Fibroblast of skin of right biceps (primary cell): ENCODE measurements at places on chromosomes 4 and X.

DNA sequence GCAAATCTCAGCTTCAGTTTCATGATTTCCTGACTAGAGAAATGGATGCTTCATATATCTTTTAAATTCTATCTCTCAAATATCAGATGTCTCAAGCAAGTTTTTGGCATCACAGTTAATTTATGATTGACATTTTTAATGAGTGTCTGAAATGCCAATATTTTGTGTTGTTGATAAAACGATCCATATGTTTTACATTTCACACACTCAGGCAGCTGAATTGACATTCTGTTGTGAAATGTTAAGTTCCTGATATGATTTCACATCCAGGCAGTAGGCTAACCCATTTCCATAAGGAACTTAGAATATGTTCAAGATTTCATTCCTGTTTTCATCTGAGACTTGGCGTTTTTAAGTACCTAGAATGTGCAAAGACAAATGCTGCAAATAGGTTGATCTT is 650.6 kb downstream of the PCDH18 start:
- no peak for DNase-seq

DNA sequence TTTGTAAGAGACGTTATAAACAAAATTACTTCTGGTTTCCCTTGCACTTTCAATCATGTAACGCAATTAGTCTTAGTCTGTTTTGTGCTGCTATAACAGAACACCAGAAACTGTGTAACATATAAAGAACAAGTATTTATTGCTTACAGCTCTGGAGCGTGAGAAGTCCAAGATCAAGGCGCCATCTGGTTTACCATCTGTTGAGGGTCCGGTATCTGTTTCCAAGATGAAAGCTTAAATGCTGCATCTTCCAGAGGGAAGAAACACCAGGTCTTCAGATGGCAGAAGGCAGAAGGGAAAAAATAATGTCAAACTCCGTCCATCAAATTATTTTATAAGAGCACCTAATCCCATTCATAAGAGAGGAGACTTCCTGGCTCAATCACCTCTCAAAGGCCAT is 474.1 kb downstream of the PDGFC start:
- no peak for DNase-seq

- peak; percentile 97 for DNase-seq
Observed at GRCh38 chr4:176319704-176320339, at the start of gene SPCS3. Gene SPCS3, plus strand, starts transcription at chr4:176319966. Its CDS starts 111 bp downstream, at chr4:176320077.

DNA sequence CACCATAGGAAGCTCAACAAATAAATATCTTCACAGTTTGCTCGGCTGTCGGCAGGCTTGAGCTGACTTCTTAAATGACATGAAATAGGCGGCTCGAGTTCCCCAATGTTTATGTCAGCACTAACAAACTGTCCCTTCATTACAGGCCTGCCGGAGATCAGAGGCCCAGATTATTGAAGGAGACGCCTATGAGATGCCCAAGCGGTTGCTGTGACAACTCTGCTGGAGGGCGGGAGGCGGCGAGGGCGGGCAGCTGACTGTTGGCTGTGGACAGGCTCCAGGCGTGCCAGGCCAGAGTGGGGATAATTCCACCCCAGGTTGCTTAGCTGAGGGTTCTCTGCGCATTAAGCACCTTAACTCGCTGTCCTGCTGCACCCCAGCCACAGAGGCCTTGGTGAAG is 39.2 kb upstream of the MSX1 start:
- DNase-seq: no peak

DNA sequence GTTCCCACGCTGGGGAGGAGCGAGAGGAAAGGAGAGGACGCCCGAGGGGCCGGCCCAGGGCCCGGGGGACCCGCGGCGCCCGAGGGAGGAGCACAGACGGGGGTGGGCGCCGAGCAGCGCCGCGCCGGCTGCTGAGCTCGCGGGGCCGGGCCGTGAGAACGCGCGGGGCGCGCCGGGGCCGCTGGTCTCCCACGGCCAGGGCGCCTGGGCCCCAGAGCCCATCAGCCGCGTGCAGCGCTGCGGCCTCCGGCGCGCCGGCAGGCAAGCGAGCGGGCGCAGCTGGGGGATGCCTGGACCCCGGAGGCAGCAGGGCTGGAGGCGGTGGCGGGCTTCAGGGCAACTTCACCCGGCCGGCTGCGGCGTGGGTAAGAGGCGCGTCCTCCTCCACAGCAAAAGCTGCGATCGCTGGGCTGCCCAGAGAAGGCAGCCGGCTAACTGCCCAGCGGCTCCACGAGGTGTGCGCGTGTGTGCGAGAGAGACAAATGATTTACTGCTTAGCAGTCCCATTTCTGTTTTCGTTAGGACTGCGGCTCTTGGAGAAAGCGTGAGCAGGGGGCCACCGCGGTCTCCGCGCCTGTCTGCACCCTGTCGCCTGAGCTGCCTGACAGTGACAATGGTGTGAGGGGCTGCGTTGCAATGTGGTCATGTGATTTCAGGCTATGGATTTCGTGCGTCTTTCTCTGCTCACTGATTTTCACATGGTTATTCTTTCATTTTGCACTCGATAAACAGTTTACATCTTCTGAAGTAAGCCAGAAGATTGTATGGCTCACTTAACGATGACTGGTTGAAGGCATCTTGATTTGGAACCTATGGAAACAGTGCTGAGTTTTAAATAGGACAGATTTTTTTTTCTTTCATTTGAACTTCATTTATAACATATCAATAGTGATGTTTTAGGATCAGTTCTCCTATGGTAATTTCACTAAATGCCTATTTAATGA is 1.2 kb downstream of the GUCY1A1 start:
- peak; percentile 29 for DNase-seq

- peak; percentile 45 for DNase-seq
Observed at GRCh38 chr4:133555671-133556070, 406.6 kb downstream of the PCDH10 start.

DNA sequence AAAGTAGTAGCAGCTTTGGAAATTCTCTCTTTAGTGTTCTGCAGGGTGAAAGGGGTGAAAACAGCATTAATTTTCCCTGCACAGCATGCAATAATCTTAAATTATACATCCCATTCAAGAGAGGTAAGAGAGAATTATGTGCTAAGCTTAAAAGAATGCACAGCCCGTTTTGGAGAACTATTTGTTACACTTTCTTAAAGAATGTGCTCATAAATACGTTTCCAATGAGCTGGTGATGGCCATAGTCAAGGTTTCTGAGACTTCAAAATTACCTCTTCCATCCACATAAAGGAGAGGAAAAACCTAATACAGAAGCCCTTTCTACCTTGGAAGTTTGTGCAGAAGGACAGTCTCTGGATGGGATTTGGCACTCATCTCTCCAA is 766.7 kb upstream of the TENM3 start:
- peak; percentile 64 for DNase-seq

GRCh38 chr4:152479428-152480026 is 56.4 kb downstream of the FBXW7 start:
- DNase-seq: peak; percentile 69

- no peak for DNase-seq
Observed at GRCh38 chr4:132382243-132382642, 766.9 kb upstream of the PCDH10 start.

- peak; percentile 82 for DNase-seq
Observed at GRCh38 chr4:56764775-56765174, 56.7 kb downstream of the SPINK2 start.

- no peak for DNase-seq
Observed at GRCh38 chr4:174521800-174522182, 497 bp downstream of the HPGD start.

GRCh38 chr4:1612278-1613098 is 71.6 kb downstream of the FAM53A start:
- no peak for DNase-seq

GRCh38 chr4:1402516-1403091 is 3.6 kb downstream of the NKX1-1 start:
- DNase-seq: no peak

DNA sequence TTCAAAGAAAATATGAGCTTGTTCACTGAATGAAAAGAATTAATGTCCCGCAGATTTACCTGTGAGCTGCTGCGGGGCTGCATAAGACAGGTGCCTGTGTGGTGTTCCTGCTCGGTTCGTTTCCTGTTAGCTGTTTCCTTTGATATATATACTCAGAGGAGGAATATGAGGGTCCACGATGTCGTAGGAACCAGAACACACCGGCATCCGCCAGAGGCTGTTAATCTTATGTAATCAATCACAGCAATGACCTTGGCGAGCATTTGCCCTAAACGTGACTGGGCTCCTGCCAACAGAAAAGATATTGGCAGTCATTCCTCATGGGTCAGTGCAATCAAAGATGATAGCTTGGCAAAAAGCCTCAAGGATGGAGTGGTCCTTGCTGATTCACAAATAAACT is 260.1 kb downstream of the EVC2 start:
- DNase-seq: no peak

GRCh38 chr4:1285151-1285789 is 4.4 kb upstream of the MAEA start:
- no peak for DNase-seq

GRCh38 chr4:101299899-101300540 is 47.3 kb downstream of the PPP3CA start:
- no peak for DNase-seq

- no peak for DNase-seq
Observed at GRCh38 chrX:54937416-54937815, 16.8 kb downstream of the TRO start.

DNA sequence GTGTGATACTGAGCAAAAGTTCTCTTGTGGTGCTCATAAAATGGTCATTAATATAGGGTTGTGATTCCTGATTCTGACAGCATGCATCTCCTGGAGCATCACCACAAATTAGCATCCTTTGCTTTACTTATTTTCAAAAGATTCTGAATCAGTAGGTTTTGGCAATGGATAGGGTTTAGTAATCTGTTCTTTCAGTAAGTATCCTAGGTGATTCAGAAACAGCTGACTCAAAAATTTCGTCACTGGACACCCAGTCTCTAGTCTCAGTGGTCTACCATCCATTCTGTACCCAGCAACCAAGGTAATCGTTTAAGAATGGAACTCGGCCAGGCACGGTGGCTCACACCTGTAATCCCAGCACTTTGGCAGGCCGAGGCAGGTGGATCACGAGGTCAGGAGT is 4.1 kb downstream of the CBLL2 start:
- peak; percentile 10 for DNase-seq

DNA sequence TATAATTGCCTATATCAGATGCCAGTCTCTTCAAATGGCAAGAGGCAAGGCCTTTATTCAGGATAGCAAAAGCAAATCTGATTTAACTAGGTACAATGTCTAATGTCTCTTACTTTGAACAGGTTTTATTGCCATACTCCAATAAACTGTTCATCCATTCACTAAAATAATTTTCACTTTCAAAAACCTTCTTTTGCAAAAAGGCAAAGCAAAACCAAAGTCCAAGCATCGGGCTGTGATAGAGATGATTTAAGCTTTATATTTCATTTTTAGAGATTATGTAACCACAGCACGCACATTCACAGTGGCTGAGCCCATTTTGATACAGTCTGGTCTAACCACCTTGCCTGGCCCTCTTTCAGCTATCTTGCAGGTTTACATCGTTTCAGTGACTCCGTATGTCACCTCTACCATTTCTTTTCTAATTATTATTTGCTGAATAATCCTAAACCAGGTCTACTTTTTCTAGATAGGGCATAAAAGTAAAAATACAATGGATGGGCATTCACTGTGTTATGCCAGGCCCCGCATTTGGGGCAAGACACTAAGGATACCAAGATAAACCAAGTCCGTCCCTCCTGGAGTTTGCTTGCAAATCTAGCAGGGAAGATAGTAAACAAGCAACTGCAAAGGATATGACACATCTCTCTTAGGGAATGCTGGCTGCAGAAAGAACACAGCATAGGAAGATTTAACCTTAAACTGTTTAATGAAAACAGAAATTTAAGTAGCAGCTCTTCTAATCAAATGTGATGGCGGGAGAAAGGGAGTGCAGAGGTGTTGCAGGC is 1.8 kb downstream of the CASP3 start:
- DNase-seq: peak; percentile 20

DNA sequence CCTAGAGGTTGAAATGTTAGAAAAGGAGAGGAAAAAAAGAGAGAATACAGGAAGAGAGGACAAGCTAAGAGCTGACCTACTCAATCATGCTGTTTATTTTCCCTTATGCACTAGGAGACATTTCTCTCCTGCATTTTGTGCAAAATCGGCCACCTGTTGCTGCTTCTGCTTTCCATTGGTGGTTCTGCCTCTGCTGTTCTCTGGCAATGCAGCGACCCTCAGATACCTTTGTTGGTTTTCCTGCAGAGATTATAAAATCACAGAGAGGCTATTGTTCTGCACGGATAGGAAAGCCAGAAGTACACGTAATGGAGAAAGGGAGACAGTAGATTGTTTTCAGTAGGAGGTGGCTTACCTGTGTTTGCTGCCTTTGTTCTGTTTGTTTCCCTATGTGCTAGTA is 108.9 kb downstream of the UNC5C start:
- DNase-seq: no peak

DNA sequence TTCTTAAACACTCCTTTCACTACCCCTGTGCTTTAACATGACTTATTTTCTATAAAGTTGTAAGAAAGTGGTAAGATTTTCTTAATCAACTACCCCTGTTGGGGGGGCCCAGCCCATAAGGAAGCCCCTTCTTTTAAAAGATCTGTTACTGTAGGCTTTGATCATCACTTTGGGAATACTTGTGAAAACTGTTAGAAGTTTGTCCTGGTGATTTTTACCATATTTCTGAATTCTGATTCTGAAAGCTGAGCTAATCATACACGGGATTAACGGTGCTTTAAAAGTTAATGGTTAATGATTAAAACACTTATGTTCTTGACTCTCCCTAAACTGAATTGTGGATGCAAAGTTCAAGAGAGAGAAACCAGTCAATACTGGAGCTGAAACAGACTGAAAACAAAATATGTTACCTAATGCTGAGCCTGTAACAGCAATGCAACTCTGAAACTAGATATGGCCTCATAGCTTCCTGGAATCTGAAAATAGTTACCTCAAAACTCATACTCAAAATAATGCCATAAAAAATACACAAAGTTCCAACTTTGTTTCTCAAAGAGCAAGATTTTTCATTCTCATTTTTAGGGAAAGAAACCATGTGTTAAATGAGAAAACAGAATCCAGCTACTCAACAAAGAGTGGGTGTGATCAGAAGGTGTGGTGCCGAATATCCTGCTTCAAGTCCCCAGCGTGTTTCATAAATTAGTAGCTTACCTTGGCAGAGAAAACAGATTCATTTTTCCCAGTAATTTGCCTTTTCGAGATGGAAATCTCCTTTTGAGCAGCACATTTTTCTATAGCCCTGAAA is 31.6 kb downstream of the ADH7 start:
- peak; percentile 48 for DNase-seq

DNA sequence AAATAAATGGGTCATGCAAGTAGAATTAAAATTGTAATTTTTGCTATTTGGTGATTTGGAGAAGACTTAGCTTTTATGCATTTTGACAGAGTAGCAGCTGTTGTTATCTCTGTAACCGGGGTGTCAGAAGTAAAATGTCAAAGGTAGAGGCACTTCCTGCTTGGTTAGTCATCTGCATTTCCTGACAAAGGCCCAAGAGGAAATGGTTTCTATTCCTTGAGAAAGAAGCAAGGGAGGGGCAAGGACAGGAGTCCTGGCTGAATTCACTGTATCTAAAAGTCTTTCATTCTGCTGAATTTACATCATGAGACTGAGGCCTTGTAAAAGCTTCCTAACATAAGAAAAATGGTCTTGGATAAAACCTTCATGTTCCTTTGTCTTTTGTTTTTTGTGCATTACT is 550.9 kb upstream of the BOD1L1 start:
- DNase-seq: peak; percentile 41
